Nephron progenitor cell (in vitro differentiated cells): ENCODE measurements at places on chromosomes 16 and 17.

GRCh38 chr16:75109732-75110243 is 6.8 kb downstream of the LDHD start:
- no peak for DNase-seq

- DNase-seq = no peak
These were observed 2.1 kb upstream of the USP32 start for GRCh38 chr17:60393840-60394723.

- no peak for DNase-seq
These were observed 10.0 kb downstream of the MAP2K3 start for GRCh38 chr17:21294321-21295035.

GRCh38 chr17:16255481-16255921 is 38.5 kb downstream of the PIGL start:
- no peak for DNase-seq

- no peak for DNase-seq
These were observed 24.8 kb upstream of the MPRIP start for GRCh38 chr17:17017343-17018014.

DNA sequence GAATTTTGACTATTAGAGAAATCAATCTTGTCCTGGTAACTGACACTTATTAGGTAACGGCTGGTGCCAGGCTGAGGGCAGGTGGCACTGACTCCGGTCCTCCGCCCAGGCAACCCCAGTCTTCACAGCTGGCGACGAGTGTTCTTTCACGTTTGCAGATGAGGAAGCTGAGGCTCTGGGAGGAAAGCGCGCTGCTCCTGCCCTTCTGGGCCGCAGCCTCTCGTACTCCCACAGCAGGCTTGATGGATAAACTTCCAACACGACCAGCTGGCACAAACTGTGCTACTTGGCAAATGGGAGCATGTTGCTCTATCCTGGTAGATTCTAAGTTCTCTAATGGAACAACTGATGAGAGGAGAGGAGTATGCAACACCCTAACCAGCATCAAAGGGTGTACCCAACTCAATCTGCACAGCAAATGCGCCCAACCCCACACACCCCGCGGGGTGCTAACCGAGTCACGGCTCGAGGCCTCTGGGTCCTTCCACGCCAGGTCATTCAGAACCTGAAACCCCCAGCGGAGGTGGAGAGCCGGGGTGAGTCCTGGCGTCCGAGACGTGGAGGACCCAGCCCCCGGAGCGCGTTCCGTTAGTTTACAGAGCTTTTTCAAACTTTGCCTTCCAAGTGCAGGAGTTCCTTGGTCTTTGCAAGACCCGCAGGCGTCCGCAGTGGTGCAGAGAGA is 477 bp upstream of the SLC47A1 start:
- DNase-seq = no peak

DNA sequence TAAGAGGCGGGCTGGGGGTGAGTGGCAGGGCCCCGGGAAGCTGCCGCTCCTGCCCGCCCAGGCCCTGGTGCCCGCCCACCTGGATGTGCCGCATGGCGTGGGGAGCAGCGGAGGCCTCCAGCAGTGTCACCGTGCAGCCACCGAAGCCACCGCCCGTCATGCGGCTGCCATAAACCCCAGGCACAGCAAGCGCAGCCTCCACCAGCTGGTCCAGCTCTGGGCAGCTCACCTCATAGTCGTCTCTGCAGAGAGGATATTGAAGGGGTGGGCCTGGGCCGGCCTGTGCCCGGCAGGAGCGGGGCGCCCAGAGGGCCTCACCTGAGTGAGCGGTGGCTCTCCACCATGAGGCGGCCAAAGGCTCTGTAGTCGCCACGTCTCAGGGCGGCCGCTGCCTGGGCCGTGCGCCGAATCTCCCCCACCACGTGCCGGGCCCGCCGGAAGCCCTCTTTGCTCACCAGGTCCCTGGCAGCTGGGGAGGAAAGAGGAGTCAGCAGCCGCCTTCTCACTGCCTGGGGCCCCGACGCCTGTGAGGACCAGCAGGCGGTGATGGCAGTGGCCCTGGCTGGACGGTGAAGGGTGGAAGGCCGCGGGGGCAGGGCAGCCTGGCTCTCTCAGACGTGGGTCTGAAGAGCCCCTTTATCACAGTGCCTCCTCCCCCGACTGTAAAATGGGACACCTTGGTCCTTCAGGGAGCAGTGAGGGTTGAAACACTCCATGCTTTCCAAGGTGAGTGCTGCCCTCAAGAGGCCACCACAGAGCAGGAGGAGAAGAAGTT is 6.7 kb downstream of the GALK1 start:
- no peak for DNase-seq

- no peak for DNase-seq
These were observed 36.5 kb upstream of the DHRS7B start for GRCh38 chr17:21089933-21090901.

- DNase-seq = no peak
These were observed 1470.1 kb upstream of the GOT2 start for GRCh38 chr16:60204181-60204580.
